Spinal cord (tissue), 10 donors: ENCODE measurements at places on chromosomes 12 and 14. TPM values are rescaled to one million over a fixed set of nuclear protein-coding genes. Genes with fewer than 3 reads are reported as not detected.
A peak's percentile ranks its signal among the peaks of the same experiment; 100 is the strongest.

DNA sequence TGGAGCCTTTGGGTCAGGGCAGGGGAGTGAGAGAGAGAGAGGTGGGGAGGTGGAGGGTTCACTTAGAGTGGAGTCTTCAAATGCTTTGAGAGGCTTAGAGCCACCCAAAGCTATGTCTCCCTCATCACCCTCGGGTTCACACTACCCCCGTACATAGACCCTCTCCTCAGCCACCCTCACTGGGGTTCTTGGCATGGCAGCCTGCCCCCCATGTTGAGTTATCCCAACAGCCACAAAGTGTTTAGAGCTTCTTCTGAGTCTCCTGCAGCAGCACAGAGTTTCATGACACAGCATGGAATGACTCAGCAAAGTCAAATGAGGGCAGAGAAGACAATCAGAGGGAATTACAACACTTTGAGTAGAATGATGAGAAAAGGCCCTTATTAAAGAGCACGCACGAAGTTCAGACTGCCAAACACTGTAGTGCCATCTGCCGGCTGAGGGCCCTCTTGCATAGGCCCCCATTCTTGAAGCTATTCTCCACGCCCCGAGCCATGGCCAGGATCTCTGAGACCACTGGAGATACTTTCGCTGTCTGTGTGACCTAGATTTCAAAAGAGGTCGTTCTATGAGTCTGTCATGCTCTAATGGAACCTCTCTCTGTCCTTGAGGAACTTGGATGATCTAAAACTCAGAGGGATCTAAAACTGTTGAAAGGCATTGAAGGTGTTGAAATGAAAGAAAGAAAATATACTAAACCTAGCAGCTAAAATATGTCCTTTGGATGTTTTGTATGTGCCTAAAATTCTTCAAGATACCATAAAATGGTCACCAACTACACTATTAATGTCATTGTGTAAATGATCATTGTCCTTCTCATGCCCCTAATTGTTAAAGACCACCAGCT lies 221.9 kb downstream of the PELI2 start:
- peak; percentile 79 for DNase-seq

DNA sequence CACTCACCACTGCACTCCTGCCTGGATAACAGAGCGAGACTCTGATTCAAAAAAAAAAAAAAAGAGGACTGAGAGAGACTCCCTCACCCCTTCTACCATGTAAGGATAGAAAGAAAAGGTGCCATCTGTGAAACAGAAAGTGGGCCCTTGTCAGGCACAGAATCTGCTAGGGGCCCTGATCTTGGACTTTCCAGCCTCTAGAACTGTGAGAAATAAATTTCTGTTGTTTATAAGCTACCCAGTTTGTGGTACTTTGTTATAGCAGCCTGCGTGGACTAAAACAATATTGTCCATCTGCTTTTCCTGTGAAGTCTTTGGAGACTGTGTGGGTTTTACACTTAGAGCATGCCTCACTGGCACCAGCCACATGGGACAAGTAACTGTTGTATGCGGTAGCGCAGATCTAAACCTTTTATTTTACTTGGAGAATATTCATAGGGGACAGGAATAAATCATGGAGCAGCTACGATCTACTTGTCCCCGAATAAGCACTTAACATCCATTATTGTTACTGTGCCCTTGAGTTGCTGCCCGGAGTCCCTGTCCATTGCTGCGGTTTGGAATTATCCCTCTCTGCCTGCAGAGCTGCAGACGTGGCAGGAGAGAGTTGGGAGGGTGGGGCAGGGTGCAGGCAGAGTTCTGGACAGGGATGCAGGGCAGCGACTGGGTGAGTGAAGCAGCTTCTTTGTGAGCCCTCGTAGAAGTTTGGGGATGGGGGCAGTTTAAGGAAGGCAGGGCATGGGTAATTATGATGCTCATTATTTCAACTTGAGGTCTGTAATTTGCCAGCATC lies 52.4 kb upstream of the STON2 start:
- DNase-seq, result no peak

GRCh38 chr12:7806863-7807487 lies 17.8 kb downstream of the NANOG start:
- DNase-seq, result peak; percentile 52

DNA sequence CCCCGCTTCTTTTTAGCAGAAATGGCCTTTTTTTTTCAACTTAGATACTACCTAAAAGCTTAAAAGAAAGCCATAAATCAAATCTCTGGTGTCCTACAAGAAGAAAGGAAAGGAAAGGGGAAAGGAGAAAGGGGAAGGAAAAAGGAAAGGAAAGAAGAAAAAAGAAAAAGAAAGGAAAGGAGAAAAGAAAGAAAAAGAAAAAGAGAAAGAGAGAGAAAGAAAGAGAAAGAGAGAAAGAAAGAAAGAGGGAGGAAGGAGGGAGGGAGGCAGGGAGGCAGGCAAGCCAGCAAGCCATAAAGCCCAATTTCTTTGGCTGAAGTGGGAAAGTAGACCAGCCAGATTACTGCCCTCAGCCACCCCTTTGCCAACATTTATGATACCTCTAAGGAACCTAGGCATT lies 32.5 kb upstream of the SLC6A13 start:
- DNase-seq, result no peak

- no peak for DNase-seq
Measured at GRCh38 chr12:113476176-113476986, 4.7 kb upstream of the LHX5 start.

GNB3 gene
- 27.0 TPM for polyA plus RNA-seq

TAS2R8 gene
- polyA plus RNA-seq, result not detected

ANO2 gene
- 7.5 TPM for polyA plus RNA-seq

FOXA1 gene
- polyA plus RNA-seq, result 2.3 TPM

PPP1R36 gene
- polyA plus RNA-seq, result 0.49 TPM
